ENCODE measurements at places on chromosomes 3 and 15. TPM values are rescaled to one million over a fixed set of nuclear protein-coding genes. Genes with fewer than 3 reads are reported as not detected.

DNA sequence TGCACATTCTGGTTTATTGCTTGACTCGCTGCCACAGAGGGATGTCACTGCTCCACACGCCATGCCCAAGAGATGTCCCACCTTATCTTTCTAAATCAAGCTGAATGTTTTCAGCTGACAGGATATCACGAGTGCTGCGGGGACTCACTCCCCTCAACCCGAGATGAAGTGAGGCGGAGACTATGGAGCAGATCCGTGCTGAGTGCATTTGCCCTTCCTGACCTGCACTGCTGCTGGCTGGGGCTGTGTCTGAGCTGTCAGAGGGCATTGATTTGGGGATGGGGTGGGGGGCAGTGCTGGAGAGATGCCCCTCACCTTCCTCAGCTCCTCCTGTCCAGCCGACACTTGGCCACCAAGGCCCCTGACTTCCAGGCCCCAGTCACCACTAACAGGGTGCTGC is 40.5 kb upstream of the CSPG4 start:
- no peaks in the 10 kb centered on the region for H3K36me3 ChIP-seq
- no peaks in the 10 kb centered on the region for H3K4me1 ChIP-seq
- no peak overlapping the region for H3K4me3 ChIP-seq

The MOBP gene
- 0.20 TPM for total RNA-seq

The DAZL gene
- total RNA-seq = not detected

GRCh38 chr3:151835751-151836525 is 22.0 kb downstream of the AADAC start:
- H3K27me3 ChIP-seq = peaks cover 2% of the 10 kb centered on the region
- no peak for DNase-seq
- peak overlapping the region; percentile 34 for H3K27ac ChIP-seq
- no peak overlapping the region for H3K4me3 ChIP-seq
- no peaks in the 10 kb centered on the region for H3K36me3 ChIP-seq

The IFT80 gene
- total RNA-seq = 19.5 TPM

DNA sequence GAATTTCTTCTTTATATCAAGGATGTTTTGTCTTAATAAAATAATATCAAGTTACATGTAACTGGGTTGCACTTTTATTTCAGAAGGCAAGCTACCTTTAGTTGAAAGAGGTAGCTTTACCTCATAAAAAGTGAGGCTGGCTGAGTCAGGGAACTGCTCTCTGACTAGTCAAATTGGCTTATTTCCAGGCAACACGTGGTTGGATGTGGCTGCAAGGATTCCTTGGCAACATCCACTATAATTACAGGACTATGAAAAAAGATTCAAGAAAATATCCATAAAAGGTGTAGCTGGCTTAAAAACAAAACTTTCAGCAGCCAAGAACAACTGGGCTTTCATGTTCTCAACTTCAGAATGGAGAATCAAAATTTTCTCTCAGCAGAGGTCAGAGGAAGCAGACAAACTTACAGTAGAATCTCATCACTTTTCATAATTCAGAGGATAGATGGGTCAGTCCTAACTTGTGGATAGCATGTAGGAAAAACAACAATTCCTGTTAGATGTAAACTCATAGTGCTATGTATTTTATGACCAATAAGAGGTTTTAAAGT is 779.1 kb downstream of the MECOM start:
- H3K27ac ChIP-seq = no peak overlapping the region
- no peaks in the 10 kb centered on the region for H3K36me3 ChIP-seq
- H3K4me1 ChIP-seq = peaks cover 12% of the 10 kb centered on the region

GRCh38 chr3:17384567-17385296 is 357.7 kb downstream of the TBC1D5 start:
- no peak overlapping the region for H3K27ac ChIP-seq
- no peak overlapping the region for H3K4me3 ChIP-seq
- H3K4me1 ChIP-seq = peaks cover 8% of the 10 kb centered on the region
- no peak for DNase-seq

The MEGF11 gene
- total RNA-seq = 0.87 TPM

The MESP1 gene
- total RNA-seq = 8.4 TPM

The IL20RB gene
- total RNA-seq = 50.6 TPM

The UBAP1L gene
- 8.4 TPM for total RNA-seq

The SPATA12 gene
- not detected for total RNA-seq

GRCh38 chr15:73782344-73782959 is 29.3 kb upstream of the INSYN1 start:
- H3K36me3 ChIP-seq = no peaks in the 10 kb centered on the region
- H3K27ac ChIP-seq = no peak overlapping the region
- H3K4me1 ChIP-seq = peaks cover 14% of the 10 kb centered on the region
- no peaks in the 10 kb centered on the region for H3K27me3 ChIP-seq
- H3K4me3 ChIP-seq = no peak overlapping the region
- no peak for DNase-seq

The ATG7 gene
- total RNA-seq = 73.2 TPM

GRCh38 chr3:98874602-98875249 is 26.8 kb downstream of the DCBLD2 start:
- no peak overlapping the region for H3K4me3 ChIP-seq
- DNase-seq = no peak
- H3K36me3 ChIP-seq = peaks cover 11% of the 10 kb centered on the region
- no peak overlapping the region for H3K27ac ChIP-seq
- H3K27me3 ChIP-seq = no peaks in the 10 kb centered on the region
- no peaks in the 10 kb centered on the region for H3K4me1 ChIP-seq

- no peak for DNase-seq
- H3K27ac ChIP-seq = no peak overlapping the region
- H3K36me3 ChIP-seq = no peaks in the 10 kb centered on the region
Observed at GRCh38 chr3:116425126-116425525, 20.2 kb downstream of the LSAMP start.

- H3K4me1 ChIP-seq = no peaks in the 10 kb centered on the region
- no peak for DNase-seq
- no peak overlapping the region for H3K27ac ChIP-seq
- H3K27me3 ChIP-seq = no peaks in the 10 kb centered on the region
- no peak overlapping the region for H3K4me3 ChIP-seq
Observed at GRCh38 chr3:140545756-140546155, 132.1 kb upstream of the TRIM42 start.

- H3K4me1 ChIP-seq = peaks cover 15% of the 10 kb centered on the region
- peak overlapping the region; percentile 1 for H3K4me3 ChIP-seq
- peak; percentile 57 for DNase-seq
- peak overlapping the region; percentile 82 for H3K27ac ChIP-seq
Observed at GRCh38 chr15:60374628-60375081, 23.1 kb downstream of the ANXA2 start.

GRCh38 chr15:64146885-64147681 is 4.4 kb upstream of the SNX22 start:
- peak overlapping the region; percentile 39 for H3K27ac ChIP-seq
- H3K4me3 ChIP-seq = no peak overlapping the region
- H3K36me3 ChIP-seq = peaks cover 42% of the 10 kb centered on the region
- peaks cover 10% of the 10 kb centered on the region for H3K27me3 ChIP-seq
- peaks cover 11% of the 10 kb centered on the region for H3K4me1 ChIP-seq

The NT5DC2 gene
- total RNA-seq = 108 TPM

GRCh38 chr3:98839846-98840245 is 61.6 kb downstream of the DCBLD2 start:
- no peak overlapping the region for H3K27ac ChIP-seq
- H3K4me1 ChIP-seq = no peaks in the 10 kb centered on the region
- no peak for DNase-seq

DNA sequence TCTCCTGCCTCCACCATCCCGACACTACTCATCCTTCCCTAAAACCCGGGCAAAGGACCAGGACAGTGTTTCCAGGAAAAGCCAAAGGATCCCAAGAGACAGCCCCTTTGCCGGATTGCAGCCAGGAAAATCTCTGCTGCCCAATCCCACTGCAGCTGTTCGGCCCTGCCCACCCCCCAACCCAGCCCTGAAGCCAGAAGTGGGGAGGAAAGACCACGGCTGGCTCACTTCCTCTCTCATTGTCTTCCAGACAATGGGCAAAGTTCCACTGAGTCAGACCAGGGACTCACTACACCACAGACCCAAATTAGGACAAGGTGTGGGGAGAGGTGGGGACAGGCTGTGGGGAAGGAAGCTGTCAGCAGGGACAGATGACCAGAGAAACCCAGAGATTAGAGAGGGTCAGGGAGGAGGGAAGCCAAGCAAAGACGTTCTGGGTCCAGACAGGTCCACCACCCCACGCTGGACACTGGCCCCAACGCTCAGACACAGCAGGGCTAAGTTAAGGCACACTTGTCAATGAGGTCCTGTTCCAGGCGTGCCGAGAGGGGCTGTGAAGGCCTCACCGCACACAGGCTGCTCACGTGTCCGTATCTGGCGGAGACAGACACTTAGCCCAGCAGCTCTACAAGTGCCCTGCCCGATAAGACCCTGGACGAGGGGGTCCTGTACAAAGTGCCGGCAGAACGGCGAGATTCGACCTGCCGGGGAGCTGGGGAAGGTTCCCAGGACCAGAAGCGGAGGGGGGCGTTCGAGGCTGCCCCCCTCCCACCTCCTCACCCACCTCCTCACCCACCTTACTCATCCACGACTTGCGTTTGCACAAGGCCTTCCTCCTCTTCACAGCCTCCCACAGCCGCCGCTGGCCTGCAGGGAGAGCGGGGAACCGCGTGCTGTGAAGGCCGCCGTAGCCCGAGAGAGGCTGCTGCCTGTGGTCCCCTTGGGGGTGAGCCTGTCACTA is 21.9 kb downstream of the TNK2 start:
- H3K27me3 ChIP-seq = no peaks in the 10 kb centered on the region
- no peak overlapping the region for H3K27ac ChIP-seq
- no peak overlapping the region for H3K4me3 ChIP-seq

GRCh38 chr15:83404121-83404520 is 43.0 kb upstream of the SH3GL3 start:
- H3K4me3 ChIP-seq = no peak overlapping the region
- H3K27me3 ChIP-seq = no peaks in the 10 kb centered on the region
- H3K27ac ChIP-seq = no peak overlapping the region

The HLTF gene
- 28.2 TPM for total RNA-seq
